KG1 (cell line): ENCODE measurements at places on chromosomes 3 and 15.

DNA sequence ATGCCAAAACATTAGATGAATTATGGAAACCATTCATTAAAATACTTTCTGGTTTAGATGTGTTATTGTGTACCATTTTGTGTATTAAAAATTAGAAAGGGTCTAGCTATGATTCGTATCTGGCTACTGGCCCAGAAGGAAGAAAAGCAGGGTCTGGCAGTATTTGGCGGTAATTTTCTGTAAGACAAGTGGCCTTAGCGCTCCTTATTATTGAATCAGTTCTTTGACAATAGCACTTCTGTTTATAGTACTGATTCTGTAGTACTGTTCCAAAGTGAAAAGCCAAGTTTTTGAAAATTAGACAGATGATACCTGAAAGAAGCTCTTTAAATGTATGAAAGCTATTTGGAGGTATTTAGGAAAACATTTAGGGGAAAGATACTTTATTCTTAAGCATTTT lies 10.2 kb downstream of the GLCE start:
- DNase-seq, result no peak

GRCh38 chr3:18812316-18812715 lies 336.0 kb upstream of the KCNH8 start:
- DNase-seq, result no peak

GRCh38 chr3:178536211-178537079 lies at the start of gene KCNMB2:
Gene KCNMB2, plus strand, starts transcription at chr3:178536436.
- no peak for DNase-seq

DNA sequence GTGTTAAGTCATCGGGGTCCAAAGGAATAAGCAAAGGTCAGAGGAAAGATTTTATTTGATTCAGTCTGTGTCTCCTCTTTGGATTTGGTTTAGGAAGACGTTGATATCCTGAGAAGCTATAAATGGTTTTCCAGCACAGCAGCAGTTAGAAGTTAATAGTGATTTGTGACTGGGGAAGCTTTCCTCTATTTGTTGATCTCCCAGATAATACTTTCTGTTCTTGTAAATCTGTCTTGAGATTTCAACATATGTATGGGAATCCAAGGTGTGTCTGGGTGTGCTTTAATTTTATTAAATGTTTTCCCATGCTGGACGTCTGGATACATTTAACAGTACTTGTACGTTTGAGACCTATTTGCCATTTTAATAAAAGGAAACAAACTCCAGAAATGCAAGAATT lies 409.5 kb downstream of the ROBO1 start:
- DNase-seq, result no peak

DNA sequence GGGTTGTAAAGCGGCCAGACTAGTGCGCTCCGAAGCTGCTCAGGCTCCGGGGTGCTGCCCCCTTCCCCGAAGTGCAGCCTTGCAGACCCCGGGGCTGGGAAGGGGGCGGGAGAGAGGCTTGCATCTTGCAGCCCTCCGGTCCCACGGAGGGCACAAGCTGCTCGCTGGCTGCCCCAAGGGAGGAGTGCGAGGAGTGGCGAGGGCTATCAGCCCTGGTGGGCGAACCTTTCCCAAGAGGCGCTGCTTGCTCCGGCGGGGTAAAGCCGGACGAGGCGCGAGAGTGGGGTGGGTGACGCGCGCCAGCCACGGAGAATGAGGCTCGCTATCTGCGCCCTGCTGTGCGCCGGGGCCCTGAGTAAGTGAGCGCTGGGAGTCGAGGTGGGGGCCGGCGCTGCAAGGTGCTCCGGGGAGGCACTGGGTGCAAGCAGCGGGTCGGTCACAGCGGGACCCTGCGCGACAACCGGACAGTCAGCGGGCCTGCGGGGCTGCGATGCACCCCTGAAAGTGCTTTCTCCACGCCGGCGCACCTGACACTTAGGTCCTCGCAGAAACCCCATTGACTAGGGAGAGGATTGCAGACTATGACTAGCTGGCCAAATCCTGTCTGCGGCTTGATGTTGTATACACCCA lies 12.7 kb upstream of the TOPBP1 start:
- DNase-seq, result no peak
